GM13976 (cell line): ENCODE measurements at places on chromosomes 6 and 20.
A peak's percentile ranks its signal among the peaks of the same experiment; 100 is the strongest.

GRCh38 chr20:17664025-17664633 is 17.9 kb downstream of the RRBP1 start:
- peak; percentile 19 for DNase-seq

- DNase-seq = peak; percentile 11
Observed at GRCh38 chr6:39079197-39080125, 30.9 kb downstream of the GLP1R start.

GRCh38 chr6:48255094-48255493 is 144.1 kb upstream of the PTCHD4 start:
- no peak for DNase-seq

GRCh38 chr6:159066483-159066882 is 21.7 kb upstream of the TAGAP start:
- no peak for DNase-seq

GRCh38 chr20:58568483-58569240 is 53.5 kb upstream of the APCDD1L start:
- no peak for DNase-seq
